Stimulated activated CD4-positive, alpha-beta T cell treated with anti-CD3 and anti-CD28 coated beads, TNF-alpha, amount 100 ng/mL, for 1 hour (primary cell): ENCODE measurements at places on chromosomes 7 and 10.

DNA sequence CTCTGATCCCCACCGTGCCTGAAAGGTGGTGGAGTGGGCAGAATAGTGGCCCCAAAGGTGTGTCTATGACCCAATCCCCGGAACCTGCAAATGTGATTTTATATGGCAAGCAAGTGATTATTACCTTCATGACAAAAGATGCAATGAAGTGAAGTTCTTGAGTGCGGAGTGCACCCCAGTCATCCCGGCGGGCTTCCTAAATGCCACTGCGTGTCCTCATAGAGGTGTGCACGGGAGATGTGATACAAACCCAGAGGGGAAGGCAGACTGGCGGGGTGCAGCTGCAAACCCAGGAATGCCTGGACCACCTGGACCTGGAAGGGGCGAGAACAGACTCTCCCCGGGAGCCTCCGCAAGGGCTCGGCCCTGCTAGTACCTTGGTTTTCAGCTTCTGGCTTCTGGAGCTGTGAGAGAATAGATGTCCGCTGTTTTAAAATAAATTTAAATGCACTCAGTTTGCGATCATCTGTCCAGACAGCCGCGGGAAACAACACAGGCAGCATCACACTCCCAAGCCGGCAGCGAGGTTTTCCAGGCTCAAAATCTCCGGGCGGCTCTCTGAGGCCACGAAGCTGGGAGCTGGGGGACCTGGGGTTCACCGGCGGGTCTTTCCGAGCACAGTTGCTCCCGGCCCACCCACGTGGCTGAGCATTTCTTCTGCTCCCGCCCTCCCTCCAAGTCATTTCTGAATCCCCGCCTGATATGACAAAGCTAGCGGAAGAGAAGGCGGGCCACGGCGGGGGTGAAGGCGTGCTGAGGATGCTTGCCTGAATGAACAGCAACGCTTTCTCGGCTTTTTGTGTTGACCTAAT lies 50.4 kb upstream of the EBF3 start:
- no peak for DNase-seq

- no peak for DNase-seq
These were observed 9.0 kb upstream of the HIBADH start for GRCh38 chr7:27671675-27672074.

DNA sequence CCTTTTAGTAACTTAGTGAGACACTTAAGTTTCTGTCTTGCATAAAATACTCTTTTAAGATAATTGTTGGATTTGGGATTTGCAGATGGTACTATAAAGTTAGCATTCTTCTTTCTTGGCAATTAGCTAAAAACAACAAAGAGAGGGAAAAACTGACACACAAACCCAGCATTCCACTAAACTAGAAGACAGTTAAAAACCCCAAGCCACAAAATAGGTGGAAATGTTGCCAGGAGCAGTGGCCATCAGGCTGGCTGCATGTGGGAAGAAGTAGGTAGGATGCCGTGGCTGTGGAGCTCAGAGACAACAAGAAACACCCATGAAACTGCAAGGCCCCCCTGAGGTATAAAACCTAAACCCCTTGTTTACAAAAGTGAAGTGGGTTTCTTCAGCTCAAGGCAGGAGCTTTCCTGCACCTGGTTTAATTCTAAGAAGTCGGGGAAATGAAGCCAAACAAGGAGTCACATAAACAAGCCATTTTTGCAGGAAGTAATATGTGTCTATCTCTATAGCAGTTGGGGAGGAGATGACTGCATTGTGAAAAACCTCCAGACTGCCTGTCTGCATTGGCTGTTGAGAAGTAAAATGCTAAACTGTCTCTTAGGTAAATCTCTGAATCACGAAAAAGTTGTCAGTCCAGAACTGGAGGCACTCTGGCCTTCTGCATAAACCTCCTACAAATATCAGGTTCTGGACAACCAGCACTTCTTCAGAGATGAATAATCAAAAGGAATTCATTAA lies 9.5 kb downstream of the RAB18 start:
- no peak for DNase-seq

DNA sequence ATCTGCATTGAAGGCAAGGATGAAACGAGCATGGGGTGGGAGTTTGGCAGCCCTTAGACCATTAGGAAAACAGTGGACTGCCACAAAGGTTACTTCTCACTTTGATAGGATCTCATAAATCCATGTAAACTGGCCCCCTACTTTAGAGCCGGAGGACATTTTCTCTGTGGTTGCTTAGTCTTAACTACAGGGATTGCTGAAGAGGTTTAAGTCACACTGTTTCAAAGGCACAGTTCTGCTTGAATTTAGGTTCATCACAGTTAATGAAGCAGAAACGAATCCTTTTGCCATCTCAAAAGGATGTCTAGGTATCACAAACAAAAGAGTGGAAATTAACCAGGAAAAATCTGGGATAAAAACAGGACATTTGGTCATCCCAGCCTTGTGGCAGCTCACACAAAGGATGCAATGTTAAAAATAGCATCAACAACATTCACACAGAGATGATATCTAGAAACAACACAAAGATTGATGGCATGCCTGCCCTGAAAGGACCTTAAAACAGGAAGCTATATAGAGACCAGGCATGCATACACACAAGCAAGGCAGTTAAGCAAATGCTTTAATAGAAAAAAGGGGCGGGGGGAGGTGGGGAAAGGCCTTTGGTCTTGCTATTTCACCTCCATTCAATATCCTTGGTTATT lies 74.0 kb downstream of the DOCK4 start:
- DNase-seq: no peak

DNA sequence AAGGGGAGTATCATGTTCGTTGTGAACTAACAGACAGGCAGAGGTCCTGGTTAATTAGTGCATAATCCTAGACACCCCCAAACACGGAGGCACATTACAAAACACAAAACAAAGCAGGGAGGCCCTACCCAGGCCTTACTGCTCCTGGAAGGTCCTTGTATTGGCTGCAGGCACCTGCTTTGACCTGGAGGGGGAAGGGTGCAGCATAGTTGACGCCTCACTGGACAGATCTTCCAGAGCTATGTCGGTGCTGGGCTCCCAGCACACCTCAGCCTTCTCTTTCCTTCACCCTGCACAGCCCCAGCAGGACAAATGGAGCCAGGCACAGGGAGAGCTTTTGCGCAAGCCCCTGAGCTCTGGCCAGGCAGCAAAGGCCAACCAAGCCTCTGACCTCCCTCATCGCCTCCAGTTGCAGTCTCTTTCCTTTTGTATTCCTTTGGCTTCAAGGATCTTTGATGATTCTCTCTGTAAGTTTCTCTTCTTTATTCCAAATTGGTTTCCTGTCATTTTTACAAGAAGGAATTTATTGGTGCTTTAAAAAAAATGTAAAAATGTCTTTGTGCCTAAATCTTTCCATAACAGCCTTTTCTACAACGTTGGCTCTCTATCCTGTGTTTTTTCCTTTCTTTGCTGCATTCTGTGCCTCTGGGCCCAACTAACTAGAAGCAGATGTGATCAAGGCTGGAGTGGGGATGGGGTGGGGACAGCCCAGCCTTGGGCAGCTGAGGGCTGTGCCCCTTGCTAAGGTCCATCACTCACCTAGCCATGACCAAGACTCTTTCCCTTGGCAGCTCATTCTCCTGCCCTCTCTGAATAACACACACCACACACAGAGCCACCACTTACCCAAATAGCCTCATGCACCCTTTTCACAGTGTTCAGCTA lies 317.1 kb upstream of the NPVF start:
- DNase-seq: no peak

- no peak for DNase-seq
These were observed 865.9 kb downstream of the LRMDA start for GRCh38 chr10:76297358-76297757.

- no peak for DNase-seq
These were observed 45.9 kb downstream of the ZNF783 start for GRCh38 chr7:149307775-149308501.

DNA sequence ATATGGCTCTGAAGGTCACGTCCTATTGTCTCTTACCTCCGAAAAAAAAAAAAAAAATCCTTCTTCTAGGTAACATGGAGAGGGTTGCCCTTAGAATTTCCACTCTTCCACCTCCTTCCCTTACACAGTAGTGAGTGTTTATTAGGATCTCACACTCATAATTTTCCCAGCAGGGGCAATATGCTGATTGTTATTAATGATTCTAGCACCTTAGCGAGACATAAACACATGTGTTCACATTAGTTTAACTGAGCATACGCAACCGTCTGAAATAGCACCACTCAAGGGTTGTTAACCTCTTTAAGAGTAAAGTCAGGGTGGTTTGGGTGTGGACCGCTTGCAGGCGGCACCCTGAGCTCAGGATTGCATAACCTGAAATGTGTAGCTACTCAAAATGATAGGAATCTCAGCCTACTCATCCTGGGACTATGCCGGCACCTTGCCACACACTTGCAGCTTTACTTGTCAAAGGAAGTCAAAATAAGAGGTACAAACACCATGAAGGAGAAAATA lies 52.2 kb downstream of the CPEB3 start:
- no peak for DNase-seq

DNA sequence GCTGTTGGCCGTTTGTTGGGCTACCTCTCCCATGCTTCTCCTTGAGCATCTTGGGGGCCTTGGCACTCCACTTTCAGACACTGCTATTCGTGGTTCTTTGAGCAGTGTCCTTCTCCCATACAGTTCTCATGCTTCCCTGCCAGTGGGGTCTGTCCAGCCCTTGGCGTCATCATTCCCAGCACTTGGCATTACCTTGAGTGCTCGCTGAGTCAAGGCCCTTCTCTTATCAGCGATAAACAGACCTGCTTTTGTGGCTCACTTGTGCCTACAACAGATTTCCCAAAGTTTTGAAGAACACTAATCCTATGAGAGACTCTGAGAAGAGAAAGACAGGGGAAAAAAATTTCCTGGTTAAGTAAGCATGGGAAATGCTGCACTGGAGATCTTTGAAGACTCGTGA lies 85.3 kb downstream of the NOC3L start:
- DNase-seq: no peak

DNA sequence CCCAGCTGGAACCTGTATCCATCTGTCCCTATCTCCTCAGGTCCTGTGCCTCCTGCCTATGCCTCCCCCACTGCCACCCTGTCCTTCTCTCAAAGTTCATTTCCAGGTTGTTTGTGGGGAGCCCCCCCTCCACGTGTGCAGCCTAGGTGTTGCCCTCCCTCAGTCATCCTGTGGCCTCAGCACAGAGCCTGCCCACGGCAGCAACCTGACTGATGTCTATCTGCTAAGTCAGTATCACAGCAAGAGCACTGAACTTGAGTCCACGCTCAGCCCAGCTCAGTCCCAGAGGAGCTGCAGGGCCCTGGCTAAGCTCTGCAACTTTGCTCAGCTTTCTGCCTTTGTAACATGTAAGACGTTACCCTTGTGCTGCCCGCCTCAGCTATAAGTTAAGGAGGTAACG lies 28.7 kb downstream of the FAM53B start:
- DNase-seq: no peak

DNA sequence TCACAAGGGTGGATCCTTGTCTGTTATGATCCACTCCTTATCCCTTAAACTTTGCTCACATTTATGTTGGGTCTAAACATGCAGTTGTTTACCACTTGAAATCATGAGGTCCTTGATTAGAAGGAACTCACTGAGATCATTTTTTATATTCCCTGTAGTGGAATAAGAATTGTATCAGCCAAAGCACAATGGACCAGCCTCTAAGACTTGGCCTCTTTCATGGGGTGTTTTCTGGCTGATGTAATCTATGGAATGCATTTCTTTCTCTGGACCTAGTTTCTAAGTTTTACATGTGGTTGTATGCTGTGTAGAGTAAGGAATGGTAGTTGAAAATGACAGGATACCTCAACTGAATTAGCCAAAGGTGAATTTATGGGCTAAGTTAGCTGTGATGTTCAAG lies 376.6 kb downstream of the SORCS3 start:
- DNase-seq: no peak

GRCh38 chr7:148633761-148634160 lies 43.2 kb downstream of the C7orf33 start:
- DNase-seq: no peak

DNA sequence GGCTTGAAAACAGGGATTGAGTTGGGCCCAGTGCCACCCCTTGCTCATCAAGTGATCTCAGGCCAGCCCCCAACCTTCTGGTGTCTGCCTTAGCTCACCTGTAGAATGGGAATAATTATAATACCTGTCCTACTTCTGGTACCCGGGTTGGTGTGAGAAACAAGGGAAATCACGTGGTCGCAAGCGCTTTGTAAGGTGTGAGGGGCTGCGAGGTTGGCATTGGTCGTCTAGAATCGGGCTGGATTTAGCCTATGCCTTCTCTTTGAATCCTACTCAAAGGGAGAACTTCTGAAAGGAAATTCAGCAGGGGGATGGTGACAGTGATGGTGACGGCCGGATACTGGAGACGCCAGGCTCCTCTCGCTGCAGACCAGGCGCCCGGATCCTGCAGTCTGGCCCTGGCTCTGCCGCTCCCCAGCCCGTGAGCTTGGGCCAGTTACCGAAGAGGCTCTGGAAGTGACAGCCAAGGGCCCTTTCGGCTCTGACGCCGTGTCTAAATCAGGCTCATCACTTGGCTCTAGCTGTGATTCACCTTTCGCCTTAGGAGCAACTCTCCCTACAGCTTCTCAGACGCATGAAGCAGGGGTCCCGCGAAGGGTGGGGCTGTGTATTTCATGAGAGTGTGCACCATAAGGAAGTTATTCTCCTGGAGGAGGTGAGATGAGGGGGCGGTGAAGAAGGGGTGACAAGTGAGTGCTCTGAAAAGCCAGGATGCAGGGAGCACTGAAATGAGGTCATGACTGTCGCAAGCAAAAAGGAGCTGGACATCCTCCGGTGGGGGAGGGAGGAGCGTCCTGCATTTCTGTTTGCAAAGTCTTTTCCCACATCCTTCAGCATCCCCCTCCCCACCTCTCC lies 4.0 kb upstream of the CREB5 start:
- no peak for DNase-seq

- DNase-seq: no peak
These were observed 110.7 kb downstream of the VIPR2 start for GRCh38 chr7:159033956-159034355.

- DNase-seq: no peak
These were observed 10.4 kb upstream of the ZNF485 start for GRCh38 chr10:43595739-43596298.

DNA sequence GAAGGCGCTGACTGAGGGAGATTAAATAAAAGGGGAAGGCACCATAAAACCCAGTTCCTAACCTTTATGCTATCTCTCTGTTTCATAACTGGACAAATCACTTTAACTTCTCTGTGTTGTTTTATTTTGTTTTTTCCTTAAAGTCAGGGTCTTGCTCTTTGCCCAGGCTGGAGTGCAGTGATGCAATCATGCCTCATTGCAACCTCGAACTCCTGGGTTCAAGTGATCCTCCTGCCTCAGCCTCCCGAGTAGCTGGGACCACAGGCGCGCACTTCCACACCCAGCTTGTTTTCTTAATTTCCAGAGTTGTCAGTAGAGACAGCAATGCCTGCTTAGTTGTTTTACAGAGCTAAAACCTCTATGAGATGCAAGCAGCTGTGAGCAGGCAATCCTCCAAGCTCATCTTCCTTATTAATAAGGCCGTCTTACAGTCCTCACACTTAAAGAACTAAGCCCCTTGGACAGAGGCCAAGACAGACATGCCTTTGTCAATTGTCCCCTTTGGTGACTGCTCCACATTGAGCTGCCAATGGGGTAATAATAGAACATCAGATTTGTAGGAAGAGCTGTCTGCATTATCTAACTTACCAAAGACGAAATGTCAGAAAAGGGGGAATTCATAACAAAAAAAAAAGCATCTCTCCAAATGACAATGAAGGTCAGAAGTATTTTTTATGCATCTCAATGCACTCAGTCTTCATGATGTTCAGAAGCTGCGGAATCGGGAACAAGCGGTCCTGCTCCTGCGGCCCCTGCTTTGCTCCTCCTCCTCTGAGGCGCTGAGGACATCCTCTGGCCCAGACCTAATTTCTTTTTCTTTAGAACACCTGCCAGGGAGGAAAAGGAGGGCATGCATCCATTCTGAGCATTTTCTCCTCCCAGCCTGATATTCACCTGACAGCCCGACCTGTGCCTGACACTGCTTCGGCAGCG lies 62.7 kb upstream of the RNF32 start:
- DNase-seq: no peak

GRCh38 chr10:71531485-71532446 lies 135.0 kb downstream of the CDH23 start:
- DNase-seq: no peak
